Activated T-helper 17 cell treated with anti-CD3 and anti-CD28 coated beads, Interleukin-2, amount 50 U/mL, for 72 hours (primary cell): ENCODE measurements at places on chromosomes 3 and 15.
A peak's percentile ranks its signal among the peaks of the same experiment; 100 is the strongest.

DNA sequence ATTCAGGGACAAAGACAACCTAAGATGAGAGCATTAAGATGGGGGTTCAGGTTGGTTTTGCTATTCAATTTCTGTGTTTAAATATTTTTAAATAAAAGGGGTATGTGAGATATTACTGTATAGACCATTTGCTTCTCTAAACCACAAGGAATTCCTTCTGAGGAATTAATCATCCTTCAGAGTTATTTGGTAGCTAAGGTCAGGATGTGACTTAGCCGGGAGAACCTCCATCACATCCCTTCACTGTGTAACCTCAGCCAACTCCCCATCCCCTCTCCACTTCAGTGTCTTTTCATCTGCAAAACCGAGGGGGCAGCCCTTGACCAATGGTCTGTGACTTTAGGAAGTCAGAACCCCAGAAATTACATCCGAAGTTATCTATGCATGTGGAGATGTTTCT, 48.7 kb upstream of the SKOR1 start:
- ATAC-seq: no peak

DNA sequence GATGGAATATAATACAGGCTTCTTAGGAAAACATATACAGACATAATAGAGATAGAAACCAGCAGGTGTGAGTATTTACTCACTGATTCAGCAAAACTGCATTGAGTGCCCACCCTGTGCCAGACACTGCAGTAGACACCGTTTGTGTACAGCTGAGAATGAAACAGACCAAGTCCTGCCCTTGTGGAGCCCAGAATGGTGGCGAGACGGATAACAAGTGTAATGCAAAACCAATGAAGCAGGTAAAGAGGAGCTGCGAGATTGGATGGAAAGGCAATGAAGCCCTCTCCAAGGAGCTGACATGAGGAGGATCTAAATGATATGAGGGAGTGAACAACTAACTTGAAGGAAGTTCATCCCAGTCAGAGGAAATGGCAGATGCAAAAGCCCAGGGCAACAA, 256.4 kb downstream of the MEX3B start:
- no peak for ATAC-seq

DNA sequence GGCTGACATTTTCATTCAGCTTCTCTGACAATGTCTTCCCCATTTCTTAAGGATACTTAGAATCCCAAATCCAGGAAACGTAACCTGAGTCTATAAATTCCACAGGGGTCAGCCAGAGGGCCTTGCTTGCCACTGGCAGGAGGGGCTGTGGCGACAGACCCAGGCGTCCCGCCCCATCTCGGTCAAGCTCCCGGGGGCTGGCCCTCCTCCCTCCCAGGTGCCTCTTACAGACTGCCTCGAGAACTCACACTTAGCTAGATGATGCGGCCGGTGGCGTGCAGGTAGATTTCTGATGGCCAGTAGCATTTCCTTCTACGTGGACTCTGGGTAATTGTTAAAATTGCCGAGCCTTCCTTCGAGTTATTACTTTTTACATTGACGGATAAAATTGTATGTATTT, 172.5 kb downstream of the NSMCE3 start:
- no peak for ATAC-seq

GRCh38 chr3:70342149-70342548, 29.7 kb upstream of the MDFIC2 start:
- no peak for ATAC-seq

DNA sequence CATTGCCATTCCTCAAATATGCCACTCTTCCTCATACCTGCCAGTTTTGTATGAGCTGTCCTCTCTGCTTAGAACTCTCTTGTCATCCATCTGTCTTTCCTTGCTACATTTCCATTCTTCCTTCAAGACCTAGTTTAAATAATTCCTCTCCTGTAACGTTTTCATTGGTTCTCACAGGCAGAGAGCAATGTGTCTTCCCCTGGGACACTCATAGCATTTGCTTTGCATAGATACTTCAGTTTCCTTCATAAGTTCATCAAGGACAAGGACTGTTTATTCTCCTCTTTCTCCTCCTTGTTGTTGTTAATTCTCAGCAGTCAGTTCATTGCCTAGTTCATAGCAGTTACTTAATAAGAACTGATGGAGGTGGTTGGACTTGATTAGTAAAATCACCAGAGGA, 10.5 kb downstream of the NR2C2 start:
- ATAC-seq: no peak

- ATAC-seq: no peak
Measured at GRCh38 chr3:67526246-67526645, 128.2 kb downstream of the SUCLG2 start.

DNA sequence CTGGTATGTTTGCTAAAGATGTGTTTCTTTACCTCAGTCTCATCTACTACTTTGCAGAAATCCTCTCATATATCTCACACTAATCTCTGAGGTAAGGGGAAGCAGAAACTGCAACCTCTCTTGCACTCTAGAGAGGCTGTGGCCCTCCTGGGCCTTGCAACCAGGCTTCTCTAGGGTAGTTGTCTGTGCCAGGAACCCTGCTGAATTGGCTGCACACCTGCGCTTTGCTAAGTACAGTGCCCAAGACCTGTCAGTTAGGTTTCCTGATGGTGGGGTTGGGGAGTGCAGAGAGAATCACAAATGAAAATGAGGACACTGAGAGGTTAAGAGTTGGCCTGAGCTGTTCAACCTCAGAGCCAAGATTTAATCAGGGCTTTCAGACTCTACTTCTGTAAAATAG, 117.2 kb upstream of the PLXNA1 start:
- no peak for ATAC-seq

- ATAC-seq: no peak
Measured at GRCh38 chr15:29942143-29942542, 119.9 kb upstream of the TJP1 start.

DNA sequence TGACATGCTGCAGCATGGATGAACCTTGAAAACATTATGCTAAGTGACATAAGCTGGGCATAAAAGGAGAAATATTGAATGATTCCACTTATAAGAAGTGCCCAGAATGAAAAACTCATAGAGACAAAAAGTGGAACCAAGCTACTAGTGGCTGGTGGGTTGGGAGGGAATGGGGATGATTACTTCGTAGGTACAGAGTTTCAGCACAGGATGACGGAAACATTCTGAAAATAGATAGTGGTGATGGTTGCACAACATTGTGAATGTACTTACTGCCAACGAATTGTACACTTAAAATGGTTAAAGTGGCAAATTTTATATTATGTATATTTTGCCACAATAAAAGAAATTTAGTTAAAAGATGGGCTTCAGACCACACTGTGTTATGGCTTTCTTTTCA, 93.6 kb downstream of the RPLP1 start:
- ATAC-seq: no peak

DNA sequence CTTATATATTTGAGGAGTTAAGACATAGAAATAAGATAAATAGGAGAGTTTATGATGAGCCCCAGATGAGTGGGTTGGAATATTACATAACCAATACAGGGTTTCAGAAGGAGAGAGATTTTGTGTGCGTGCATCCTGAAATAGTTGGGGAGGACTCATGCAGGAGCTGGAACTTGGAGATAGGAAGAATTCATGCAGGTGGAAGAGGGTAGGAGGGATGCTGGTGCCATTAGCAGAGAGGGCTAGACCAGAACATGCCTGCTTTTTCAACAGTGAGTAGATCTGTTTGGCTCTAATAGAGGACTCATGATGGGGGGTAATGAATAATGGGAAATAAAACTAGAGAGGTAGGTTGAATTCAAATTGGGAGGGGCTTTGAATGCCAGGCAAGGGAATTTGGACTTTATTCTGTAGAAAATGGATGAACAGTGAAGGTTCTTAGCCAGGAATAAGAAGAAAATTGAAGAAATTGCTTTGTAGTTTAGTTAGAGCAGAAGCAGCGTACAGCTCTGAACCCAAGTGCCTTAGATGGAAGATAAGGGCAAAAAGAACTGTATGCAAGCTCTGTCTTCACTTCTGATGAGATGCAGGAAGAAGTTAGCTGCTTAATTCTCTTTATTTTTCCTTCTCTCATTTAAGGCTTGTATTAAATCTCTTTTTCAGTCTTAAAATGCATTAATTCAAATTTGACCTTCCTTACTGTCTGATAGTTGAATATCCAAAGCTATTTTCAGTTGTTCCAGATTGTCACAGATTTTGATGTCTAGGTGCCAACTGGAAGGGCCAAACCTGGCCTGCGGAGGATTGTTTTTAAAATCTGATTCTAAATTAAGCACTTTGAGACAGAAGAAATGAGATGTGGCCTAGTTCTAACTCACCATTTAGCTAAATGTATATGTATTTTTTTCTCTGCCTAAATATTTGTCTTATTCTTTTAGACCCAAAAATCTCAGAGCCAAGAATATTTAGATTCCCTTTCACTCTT, 86.3 kb downstream of the PPM1L start:
- ATAC-seq: no peak

DNA sequence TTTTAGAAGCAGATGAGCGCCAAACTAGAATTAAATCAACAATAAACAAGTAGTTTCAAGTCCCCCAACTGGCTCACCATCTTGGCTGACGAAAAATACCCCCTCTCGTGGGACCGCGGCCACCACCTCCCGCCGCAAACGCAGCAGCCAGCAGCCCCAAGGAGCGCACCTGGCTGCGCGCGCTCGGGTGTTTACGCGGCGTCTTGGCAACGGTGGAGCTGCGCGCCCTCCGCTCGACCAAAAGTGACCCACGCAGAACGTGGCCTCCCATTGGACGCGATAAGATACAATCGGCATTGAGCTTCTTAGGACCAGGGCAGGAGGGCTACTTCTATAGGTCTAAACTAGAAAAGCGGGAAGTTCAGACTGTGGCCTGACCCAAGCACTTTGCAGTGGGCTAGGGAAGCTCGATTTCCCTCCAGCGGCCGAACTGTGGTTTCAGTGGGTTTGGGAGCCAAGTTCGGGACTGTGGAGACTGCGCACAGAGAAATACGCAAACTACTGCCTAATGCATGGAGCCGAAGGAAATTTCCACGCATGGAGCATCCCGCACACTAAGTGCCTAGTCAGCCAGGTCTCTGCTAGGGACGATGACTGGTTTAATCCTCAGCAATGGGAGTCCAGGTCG, at the start of gene MNS1:
Gene MNS1 (minus strand): TSS at position 245 of the 628 bp plus-strand sequence. CDS start 165 bp downstream, at position 80.
- ATAC-seq: peak; percentile 94

DNA sequence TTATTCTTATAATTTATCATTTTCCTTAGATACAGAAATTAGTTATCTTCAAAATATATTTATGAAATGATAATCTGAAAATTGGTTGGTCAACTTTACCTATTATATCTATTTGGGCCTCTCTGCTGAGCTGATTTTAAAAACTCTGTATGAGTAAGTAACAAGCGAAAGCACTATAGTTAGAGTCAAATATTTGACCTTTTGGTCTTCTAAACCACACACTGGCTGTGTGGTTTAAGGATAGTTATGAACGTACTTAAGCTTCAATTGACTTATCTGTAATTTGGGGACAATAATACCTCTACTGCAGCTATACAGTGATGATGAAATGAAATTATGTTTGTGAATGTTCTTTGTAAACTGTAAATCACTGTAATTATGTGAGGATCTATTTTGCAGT, 763.9 kb upstream of the GRM7 start:
- no peak for ATAC-seq

DNA sequence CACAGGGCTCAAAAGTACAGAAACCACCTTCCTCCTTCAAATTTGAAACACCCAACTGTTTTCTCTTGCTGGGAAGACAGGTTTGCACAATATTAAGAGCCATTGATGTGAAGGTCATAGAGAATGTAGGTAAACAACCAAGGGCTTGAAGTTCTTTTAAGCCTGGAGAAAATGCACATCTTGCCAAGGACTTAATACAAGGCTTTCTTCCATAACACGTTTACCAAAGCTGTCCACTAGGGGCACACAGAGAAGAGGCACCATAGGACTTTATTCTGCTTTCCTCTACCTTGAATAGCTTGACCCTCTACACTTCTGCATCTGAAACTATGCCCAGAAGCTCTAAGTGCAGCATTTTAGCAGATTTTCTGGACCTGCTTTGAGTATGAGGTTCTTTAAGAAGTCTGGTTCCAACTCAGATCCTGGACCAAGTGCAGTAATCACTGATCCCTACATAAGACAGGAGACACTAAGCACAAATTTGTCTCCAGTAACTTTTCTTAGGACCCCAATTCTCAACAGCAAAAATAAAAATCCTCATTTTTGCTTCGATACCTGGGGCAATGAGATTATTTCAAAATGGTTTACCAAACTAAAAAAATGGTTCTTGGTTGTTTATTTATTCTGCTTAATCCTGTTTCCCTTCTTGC, 138.0 kb downstream of the FBN1 start:
- no peak for ATAC-seq

GRCh38 chr3:59472541-59472940, 422.7 kb upstream of the CFAP20DC start:
- ATAC-seq: no peak

- ATAC-seq: peak; percentile 94
Measured at GRCh38 chr3:177150970-177151627, 46.2 kb downstream of the TBL1XR1 start.

DNA sequence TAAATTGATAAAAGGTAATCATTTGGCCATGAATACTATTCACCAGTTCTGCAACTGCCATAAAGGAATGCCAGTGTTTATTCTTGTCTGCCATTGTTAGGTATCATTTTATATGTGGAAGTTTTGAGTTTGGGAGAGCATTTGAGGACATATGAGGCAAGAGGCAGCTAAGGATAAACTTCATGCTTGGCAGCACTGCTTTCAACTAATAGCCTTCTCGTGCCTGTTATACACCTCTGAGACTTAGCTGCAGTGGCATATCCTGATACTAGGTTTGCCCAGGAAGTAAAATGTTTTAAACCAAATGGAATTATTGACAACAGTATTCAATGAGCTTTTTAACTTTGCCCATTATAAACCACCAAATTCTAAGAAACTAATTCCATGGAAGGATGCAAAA, 126.0 kb upstream of the DPH6 start:
- ATAC-seq: no peak

- ATAC-seq: no peak
Measured at GRCh38 chr15:59160880-59161593, 45.6 kb upstream of the LDHAL6B start.

GRCh38 chr3:120072867-120073525, 21.3 kb downstream of the GSK3B start:
- no peak for ATAC-seq

- no peak for ATAC-seq
Measured at GRCh38 chr3:127006781-127007436, 24.0 kb downstream of the PLXNA1 start.

GRCh38 chr15:48358229-48359152, 27.3 kb downstream of the DUT start:
- ATAC-seq: no peak

- ATAC-seq: no peak
Measured at GRCh38 chr15:101338502-101339057, 43.5 kb upstream of the SNRPA1 start.

- no peak for ATAC-seq
Measured at GRCh38 chr15:85657132-85657531, 137.6 kb downstream of the KLHL25 start.

DNA sequence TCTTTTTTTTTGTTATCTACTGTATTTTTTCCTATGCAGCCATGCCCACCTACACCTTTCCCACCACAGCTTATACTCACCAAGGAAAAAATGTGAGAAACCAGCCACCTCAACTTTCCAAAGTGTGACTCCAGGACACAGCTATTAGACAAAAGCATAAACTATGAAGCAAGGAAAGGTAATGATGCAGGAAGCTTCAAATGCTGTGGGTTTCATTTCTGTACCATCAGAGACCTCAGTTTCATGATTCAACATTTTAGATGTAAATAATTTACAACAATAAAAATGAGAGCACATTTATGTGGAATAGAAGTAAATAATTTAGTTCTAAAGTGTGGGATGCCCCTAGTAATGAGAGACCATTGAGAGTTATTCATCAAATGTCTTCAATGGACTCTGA, 115.1 kb downstream of the CDIN1 start:
- no peak for ATAC-seq
